Hepatocyte (in vitro differentiated cells): ENCODE measurements at places on chromosomes 6 and 20.

DNA sequence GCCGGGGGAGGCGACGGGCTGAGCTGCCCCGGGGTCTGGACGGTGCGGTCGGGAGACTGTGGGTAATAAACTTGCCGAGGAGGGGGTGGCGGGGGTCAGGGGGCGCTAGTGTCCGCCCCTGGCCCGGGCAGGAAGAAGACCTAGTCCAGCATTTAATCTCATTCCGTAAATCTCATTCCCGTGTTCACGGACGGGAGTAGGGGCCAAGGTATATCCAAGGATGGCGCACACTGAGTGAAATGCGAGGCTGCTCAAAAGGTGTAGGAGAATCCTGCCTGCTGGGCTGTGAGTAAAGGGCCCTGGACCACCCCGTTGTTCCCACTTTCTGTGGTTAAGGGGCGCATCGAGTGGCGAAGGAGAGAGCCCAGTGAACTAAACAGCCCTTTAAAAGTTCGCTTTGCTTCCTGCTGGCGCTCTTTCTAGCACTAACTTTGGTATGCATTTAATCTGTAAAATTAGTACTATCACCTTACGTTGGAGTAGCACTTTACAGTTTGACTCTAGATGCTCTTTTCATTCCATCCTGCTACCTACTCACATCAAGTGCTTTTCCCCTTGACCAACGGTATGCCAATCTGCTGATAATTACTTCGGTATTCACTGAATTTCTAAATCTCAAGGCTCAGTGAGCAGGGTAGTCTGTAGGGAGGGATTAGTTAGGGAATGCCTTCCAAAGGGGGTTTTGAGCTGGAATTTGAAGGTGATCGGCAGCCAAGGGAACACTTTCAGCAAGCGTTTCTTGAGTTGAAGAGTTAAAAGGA lies 730 bp downstream of the PARD6B start:
- no peak for DNase-seq

GRCh38 chr20:47062226-47062890 lies 167.7 kb downstream of the EYA2 start:
- DNase-seq: no peak

GRCh38 chr6:33761922-33762629 lies 15.4 kb upstream of the IP6K3 start:
- peak; percentile 78 for DNase-seq

GRCh38 chr6:5438922-5439584 lies 177.7 kb downstream of the FARS2 start:
- DNase-seq: no peak

DNA sequence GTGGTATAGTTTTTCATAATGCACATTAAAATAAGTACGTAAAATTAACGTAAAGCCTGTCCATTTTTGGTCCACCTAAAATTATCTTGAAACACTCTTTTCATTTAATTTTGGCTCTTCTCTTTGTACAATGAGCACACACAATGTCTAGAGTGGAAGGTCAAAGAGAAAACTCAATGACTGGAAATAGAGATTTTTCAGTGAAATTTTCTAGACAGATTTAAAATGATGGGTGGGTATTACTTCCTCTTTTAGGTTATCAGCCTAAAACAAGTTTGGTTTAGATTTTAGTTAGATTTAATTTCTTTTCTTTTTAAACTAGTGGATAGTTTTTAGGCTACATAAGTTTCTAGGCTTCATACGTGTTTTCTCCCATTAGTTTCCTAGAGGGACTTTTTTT lies 24.9 kb downstream of the DSE start:
- DNase-seq: no peak

DNA sequence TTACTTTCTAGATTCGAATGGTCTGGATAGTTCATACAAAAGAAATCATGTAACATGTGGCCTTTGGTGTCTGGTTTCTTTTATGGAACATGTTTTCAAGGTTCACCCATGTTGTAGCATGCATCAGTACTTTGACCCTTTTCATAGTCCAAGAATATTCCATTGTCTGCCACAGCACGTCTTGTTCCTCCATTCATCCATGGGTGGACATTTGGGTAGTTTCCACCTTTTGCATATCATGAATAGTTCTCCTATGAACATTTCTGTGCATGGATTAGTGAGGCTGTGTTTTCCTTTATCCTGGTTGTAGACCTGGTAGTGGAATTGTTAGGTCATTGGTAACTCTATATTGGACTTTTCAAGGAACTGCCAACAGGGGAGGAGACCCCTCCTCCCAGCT lies 31.7 kb downstream of the GSTA3 start:
- no peak for DNase-seq
